ENCODE measurements at places on chromosomes 5 and 9.

- DNase-seq, result no peak
Observed at GRCh38 chr9:137521405-137521985, 28.7 kb downstream of the PNPLA7 start.

GRCh38 chr5:40648150-40648549 lies 31.6 kb upstream of the PTGER4 start:
- DNase-seq, result no peak

- DNase-seq, result no peak
Observed at GRCh38 chr5:142012186-142012785, 541 bp downstream of the GNPDA1 start.

DNA sequence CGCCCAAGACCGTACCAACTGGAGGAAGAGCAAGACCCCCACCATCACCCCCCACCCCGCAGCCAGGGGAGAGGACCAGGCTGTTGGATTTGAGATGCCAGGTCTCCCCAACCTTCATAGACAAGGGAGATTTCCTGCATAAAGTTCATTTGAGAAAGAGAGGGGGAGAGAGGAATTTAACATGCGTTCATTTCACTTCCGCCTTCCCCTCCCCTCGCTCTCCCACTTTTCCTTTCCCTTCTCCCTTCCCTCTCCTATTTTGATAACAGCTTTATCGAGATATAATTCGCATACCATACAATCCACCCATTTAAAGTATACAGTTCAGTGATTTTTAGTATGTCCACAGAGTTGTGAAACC lies 4.2 kb upstream of the NKX2-5 start:
- DNase-seq, result no peak

- DNase-seq, result no peak
Observed at GRCh38 chr9:93228030-93228429, 44.1 kb downstream of the WNK2 start.
